ENCODE measurements at places on chromosomes 1 and 21. TPM values are rescaled to one million over a fixed set of nuclear protein-coding genes. Genes with fewer than 3 reads are reported as not detected.
A peak's percentile ranks its signal among the peaks of the same experiment; 100 is the strongest.

The CREB3L4 gene
- 15.1 TPM for total RNA-seq

The FNDC5 gene
- 23.6 TPM for total RNA-seq

The SH2D1B gene
- 0.11 TPM for total RNA-seq

The MX2 gene
- 7.2 TPM for total RNA-seq

The PPM1J gene
- 0.61 TPM for total RNA-seq

The SLC16A4 gene
- 9.5 TPM for total RNA-seq

The CYP4A22 gene
- not detected for total RNA-seq

The RAB3B gene
- total RNA-seq, result 1.4 TPM

The SMPDL3B gene
- not detected for total RNA-seq

The TFAP2E gene
- total RNA-seq, result not detected

The TPTE gene
- not detected for total RNA-seq

The TAS1R2 gene
- total RNA-seq, result not detected

The AKR7A3 gene
- total RNA-seq, result 1.1 TPM

DNA sequence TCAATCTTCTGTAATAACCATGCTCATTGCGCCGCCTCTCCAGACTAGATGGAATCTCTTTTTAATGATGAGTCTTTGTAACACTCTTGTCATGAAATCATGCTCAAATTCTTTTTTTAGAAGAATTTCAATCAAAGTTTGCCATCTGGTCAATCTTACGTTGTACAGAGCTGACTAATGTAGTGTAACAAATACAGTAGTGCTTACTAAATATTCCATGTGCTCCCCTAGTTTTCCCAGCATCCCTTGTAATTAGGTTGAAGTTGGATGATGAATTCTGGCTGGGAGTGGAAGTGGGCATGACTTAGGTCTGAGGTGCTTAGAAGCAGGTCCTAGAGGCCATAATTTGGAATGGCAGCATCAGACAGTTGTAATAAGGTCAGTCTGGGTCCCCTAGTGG lies 309.1 kb upstream of the SNX7 start:
- H3K27me3 ChIP-seq, result no peaks in the 10 kb centered on the region
- no peak overlapping the region for H3K27ac ChIP-seq
- H3K4me3 ChIP-seq, result no peak overlapping the region
- H3K36me3 ChIP-seq, result no peaks in the 10 kb centered on the region

DNA sequence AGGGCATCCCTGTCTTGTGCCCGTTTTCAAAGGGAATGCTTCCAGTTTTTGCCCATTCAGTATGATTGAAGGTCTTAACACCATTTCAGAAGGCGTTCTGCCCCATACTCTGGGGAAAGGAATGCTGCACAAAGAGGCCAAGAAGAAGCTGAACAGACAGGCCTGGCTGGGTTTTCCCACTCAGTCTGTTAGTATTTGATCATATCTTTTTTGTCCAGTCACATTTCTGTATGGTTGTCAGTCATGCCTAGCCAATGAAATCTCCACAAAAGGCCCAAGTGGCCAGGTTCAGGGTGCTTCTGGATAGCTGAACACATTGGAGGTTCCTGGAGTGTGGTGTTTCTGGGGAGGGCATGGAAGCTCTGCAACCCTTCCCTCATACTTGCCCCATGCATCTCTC lies 72.1 kb downstream of the NEK7 start:
- H3K36me3 ChIP-seq, result no peaks in the 10 kb centered on the region
- no peaks in the 10 kb centered on the region for H3K27me3 ChIP-seq
- DNase-seq, result no peak
- no peak overlapping the region for H3K27ac ChIP-seq

DNA sequence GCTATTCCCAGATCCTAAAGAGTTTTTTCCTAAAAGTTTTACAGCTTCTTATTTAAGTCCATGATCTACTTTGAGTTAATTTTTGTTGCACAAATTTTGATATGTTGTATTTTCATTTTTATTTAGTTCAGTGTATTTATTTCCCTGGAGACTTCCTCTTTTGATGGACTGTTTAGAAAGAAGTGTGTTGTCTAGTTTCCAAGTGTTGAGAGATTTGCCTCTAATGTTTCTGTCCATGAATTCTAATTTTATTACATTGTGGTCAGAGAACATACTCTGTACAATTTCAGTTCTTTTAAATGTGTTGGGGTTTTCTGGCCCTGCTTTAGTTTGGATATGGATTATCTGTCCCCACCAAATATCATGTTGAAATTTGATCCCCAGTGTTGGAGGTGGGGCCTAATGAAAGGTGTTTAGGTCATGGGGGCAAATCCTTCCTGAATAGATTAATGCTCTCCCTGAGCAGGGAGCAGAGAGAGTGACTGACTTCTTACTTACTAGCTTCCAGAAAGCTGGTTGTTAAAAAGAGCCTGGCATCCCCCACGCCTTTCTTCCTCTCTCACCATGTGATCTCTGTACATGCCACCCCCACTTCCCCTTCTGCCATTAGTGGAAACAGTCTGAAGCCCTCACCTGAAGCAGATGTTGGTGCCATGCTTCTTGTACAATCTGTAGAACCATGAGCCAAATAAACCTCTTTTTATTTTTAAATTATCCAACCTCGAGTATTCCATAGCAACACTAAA lies 4.6 kb downstream of the CHD1L start:
- H3K27me3 ChIP-seq, result no peaks in the 10 kb centered on the region
- no peak overlapping the region for H3K27ac ChIP-seq
- no peaks in the 10 kb centered on the region for H3K36me3 ChIP-seq
- no peak for DNase-seq

GRCh38 chr1:209662879-209663327 lies 10.7 kb upstream of the LAMB3 start:
- peaks cover 10% of the 10 kb centered on the region for H3K4me1 ChIP-seq
- no peaks in the 10 kb centered on the region for H3K36me3 ChIP-seq
- peak overlapping the region; percentile 10 for H3K27ac ChIP-seq
- no peak for DNase-seq
- no peaks in the 10 kb centered on the region for H3K27me3 ChIP-seq
- no peak overlapping the region for H3K4me3 ChIP-seq

DNA sequence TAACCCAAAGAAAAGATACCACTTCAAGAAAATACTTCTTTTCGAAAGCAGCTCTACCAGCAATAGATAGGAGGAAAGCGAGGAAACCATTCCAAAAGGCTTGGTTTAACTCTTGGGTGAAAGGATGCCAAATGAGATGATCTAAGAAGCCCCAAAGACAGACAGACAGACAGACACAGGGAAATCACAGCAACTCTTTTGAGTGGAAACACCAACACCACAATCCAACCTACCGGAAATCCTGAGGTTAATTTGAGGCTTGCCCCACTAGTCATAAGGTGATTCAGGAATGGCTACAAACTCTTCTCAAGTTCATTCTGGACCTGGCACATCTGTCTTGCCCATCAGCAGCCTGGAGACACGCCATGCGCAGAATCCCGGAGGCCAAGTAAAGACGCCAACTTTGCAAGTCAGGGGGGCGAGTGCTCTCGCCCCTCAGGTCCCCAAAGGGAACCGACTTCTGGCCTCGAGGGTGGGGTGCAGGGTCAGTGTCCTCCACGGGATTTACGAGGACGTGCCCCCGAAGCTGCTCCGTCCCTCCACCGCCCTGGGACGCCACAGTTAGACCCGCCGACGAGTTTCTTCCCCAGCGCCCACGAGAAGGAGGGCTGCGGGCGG lies 778 bp downstream of the EVI5 start:
- H3K36me3 ChIP-seq, result no peaks in the 10 kb centered on the region
- peak; percentile 59 for DNase-seq
- peaks cover 33% of the 10 kb centered on the region for H3K4me1 ChIP-seq
- peak overlapping the region; percentile 78 for H3K4me3 ChIP-seq
- no peaks in the 10 kb centered on the region for H3K27me3 ChIP-seq

- peaks cover 12% of the 10 kb centered on the region for H3K27me3 ChIP-seq
- no peak overlapping the region for H3K4me3 ChIP-seq
- DNase-seq, result peak; percentile 65
- H3K27ac ChIP-seq, result no peak overlapping the region
These were observed 1.0 kb downstream of the TMEM200B start for GRCh38 chr1:29122682-29123052.

DNA sequence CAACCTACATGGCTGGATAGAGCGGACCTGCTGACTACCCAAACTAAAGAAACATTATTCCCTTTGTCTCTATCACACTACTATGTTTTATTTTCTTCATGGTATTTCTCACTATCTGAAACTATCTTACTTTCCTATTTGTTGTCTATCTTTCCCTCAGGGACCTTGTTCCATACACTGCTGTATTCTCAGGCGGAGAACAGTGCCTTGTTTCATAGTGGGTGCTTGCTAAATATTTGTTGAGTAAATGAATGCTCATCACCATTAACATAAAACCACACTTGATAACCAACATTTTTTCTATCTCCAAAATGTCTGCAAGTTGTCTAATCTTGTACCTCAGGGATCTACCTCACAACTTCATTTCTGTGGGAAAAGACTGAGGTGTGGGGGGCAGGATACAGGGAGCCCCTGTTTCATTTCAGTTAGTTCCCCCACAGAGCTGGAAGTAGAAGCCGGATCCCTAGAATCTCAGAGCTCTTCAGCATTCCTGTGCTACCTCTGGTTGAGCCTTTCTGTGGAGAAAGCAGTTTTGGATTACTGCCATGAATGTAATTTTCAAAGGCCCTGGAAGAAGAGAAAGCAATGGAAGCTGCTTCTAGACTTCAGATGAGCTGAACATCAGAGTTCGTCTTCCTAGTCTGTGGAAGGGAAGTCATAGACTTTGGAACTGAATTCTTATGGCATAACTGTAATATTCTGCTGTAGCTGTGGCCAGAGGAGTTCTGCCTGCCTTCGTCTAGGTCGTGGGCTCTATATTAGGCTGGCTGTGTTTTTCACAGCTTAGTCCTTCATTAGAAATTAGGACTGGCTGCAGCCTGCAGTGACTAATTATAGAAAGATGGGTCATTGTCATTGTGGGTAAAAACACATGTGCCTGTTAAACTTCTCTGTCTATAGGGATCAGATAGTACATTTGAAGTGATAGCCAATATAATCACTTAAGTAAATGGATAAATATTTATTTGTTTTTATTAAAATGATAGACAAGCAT lies 293.2 kb upstream of the SGIP1 start:
- no peak overlapping the region for H3K27ac ChIP-seq
- H3K36me3 ChIP-seq, result no peaks in the 10 kb centered on the region
- no peak overlapping the region for H3K4me3 ChIP-seq

GRCh38 chr1:172221436-172221835 lies 199.0 kb upstream of the C1orf105 start:
- H3K4me1 ChIP-seq, result peaks cover 3% of the 10 kb centered on the region
- DNase-seq, result no peak

GRCh38 chr1:244296003-244296402 lies 155.7 kb downstream of the ADSS2 start:
- H3K4me3 ChIP-seq, result no peak overlapping the region
- DNase-seq, result no peak
- H3K36me3 ChIP-seq, result no peaks in the 10 kb centered on the region

- H3K4me3 ChIP-seq, result no peak overlapping the region
- no peak overlapping the region for H3K27ac ChIP-seq
- H3K36me3 ChIP-seq, result no peaks in the 10 kb centered on the region
- H3K4me1 ChIP-seq, result no peaks in the 10 kb centered on the region
These were observed 93.5 kb downstream of the LRIG2 start for GRCh38 chr1:113166473-113166872.

DNA sequence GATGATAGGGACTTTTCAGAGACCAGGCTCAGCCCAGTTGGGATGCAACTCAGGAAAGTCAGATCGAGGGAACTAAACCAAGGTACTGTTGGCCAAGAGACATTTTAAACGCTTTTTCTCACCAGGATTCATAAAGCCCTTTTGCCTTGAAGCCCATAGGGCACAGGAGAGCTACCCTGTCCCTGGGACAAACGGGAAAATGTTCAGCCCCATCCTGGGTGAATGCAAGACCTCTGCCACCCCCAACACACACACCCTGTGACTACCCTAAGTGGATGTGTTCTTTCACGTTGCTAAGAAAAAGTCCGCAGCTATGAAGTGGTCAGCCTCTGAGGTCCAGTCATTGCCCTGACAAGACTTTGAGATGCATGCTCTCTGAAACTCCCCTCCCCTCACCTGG lies 58.4 kb downstream of the ITPKB start:
- H3K4me3 ChIP-seq, result peak overlapping the region; percentile 39
- no peaks in the 10 kb centered on the region for H3K27me3 ChIP-seq
- H3K27ac ChIP-seq, result no peak overlapping the region

GRCh38 chr1:163230827-163231226 lies 28.1 kb upstream of the RGS5 start:
- H3K27me3 ChIP-seq, result no peaks in the 10 kb centered on the region
- no peak overlapping the region for H3K4me3 ChIP-seq
- no peaks in the 10 kb centered on the region for H3K4me1 ChIP-seq
- DNase-seq, result no peak

- H3K36me3 ChIP-seq, result no peaks in the 10 kb centered on the region
- H3K27ac ChIP-seq, result peak overlapping the region; percentile 85
- H3K4me3 ChIP-seq, result peak overlapping the region; percentile 92
- peaks cover 4% of the 10 kb centered on the region for H3K4me1 ChIP-seq
- H3K27me3 ChIP-seq, result no peaks in the 10 kb centered on the region
- DNase-seq, result peak; percentile 72
These were observed 991 bp downstream of the PRMT6 start for GRCh38 chr1:107057197-107058133.

GRCh38 chr1:67874501-67875111 lies 41.3 kb upstream of the GNG12 start:
- no peaks in the 10 kb centered on the region for H3K27me3 ChIP-seq
- no peak for DNase-seq
- H3K4me1 ChIP-seq, result no peaks in the 10 kb centered on the region
- no peak overlapping the region for H3K27ac ChIP-seq

GRCh38 chr21:15208786-15209185 lies 144.0 kb upstream of the NRIP1 start:
- no peaks in the 10 kb centered on the region for H3K27me3 ChIP-seq
- no peaks in the 10 kb centered on the region for H3K36me3 ChIP-seq
- no peak overlapping the region for H3K4me3 ChIP-seq
- no peak overlapping the region for H3K27ac ChIP-seq

DNA sequence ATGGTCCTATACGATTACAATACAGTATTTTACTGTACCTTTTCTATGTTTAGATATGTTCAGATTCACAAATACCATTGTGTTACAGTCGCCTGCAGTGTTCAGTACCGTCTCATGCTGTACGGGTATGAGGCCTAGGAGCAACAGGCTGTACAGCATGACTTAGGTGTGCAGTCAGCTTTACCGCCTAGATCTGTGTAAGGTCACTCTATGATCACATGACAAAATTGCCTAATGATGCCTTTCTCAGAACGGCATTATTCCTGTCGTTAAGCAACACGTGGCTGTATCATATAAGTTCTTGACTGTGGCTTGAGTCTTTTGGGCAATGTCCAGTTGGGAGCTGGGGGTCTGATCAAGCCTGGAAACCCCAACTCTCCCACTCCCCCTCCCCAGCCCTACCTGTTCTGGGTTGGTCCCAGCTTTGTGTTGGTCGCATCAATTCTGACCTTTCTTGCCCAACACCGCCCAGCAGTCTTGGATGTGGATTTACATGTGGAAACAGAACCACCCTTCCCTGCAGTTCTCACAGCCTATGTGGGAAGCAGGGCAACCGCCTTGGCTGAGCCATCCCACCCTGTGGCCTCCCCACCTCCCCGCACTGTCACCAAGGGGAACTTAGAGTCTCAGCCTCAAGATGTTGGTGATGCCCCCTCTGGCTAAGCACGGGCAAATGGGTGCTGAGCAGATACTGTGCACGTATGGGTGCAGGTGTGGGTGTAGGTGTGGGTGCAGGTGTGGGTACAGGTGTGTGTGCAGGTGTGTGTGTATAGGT lies 80.2 kb upstream of the ACTL8 start:
- DNase-seq, result no peak
- no peaks in the 10 kb centered on the region for H3K27me3 ChIP-seq
- no peaks in the 10 kb centered on the region for H3K4me1 ChIP-seq
- no peak overlapping the region for H3K4me3 ChIP-seq
- H3K36me3 ChIP-seq, result no peaks in the 10 kb centered on the region
- no peak overlapping the region for H3K27ac ChIP-seq

Measured in adrenal gland (tissue), 19 donors.